Left ventricle myocardium inferior (tissue), 1 donor: ENCODE measurements at places on chromosomes 3 and 15. TPM values are rescaled to one million over a fixed set of nuclear protein-coding genes. Genes with fewer than 3 reads are reported as not detected.

SNTN gene
- not detected for total RNA-seq

MED12L gene
- total RNA-seq: 0.82 TPM

ZNF639 gene
- 28.8 TPM for total RNA-seq

CLRN1 gene
- total RNA-seq: not detected

KCTD6 gene
- total RNA-seq: 6.2 TPM
